ENCODE measurements at places on chromosomes 2 and 18.
A peak's percentile ranks its signal among the peaks of the same experiment; 100 is the strongest.

GRCh38 chr2:15731889-15732271 is 140.2 kb downstream of the DDX1 start:
- DNase-seq = no peak

DNA sequence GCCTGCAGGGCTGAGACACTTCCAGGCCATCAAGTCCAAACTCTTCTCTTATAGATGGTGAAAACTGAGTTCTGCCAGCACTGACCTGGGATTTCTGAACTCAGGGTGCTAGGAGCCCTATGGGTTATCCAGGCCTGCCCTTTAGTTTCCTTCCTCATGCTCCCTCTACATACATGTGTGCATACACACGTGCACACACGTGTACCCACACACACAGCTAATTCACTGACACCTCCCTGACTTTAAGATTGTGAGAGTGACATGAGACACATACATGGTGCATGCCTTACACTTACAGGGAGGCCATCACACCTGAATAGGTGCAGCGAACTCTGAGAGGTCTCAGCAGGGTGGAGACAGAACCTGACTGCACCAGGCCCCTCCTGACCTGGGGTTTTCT is 267.4 kb downstream of the CYP26B1 start:
- DNase-seq = no peak

DNA sequence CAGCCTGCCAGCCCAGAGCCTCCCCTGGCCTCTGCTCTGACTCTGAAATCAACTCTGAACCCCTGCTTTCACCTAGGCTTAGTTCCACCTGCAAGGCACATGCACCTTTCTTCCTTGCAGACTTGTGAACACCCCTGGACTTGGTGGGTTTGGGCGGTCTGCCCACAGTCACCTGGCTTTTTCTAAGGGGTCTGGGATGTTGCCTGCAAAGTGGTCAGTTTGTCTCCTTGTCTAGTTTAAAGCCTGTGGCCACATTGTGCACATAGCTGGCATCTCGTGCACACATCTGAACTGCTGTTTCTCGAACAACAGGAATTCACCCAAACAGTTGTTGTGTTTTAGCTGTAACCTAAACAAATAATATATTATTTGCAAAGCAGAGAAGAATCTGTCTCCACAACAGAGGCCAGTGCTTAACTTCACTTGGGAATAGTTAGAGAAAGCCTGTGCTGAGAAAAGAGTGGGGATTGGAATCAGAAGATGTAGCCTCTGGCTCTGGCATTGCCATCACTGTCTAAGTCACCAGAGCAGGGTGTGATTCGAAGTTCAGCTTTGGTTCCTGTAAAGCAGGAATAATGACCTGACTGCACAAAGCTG is 108.5 kb downstream of the TMEM18 start:
- DNase-seq = no peak

GRCh38 chr18:50981381-50981780 is 13.5 kb downstream of the ELAC1 start:
- no peak for DNase-seq

- DNase-seq = no peak
Measured at GRCh38 chr2:239265681-239266433, 135.0 kb downstream of the HDAC4 start.

- no peak for DNase-seq
Measured at GRCh38 chr2:239343946-239344856, 56.6 kb downstream of the HDAC4 start.

DNA sequence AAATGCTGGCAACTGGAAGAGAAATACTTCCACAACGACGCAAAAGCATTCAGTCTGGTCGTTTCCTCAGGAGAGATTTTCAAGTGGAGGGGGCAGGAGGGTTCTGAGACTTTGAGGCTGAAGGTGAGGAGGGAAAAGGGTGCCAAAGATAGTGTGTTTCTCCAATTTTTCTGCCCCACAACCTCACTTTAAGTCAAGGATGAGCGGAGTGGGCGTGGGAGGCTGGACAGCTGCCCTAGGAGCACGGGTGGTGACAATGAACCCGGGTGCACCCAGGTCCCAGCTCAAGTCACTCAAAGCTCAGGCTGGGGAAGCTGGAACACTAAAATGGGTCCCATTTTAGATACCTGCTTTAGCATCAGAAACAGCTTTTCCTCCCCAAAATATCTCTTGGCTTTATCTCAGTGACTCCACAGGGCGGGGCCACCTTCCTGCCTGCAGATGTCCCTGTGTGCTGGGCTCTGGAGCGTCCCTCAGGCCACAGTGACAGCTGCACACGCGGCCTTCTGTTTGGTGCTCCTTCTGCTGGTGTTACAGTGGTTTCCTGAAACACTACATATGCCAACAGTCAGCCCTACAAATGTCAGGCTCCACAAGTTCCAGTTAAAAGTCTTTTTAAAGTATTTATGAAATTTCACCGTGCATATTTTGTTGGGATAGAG is 1.4 kb upstream of the MBP start:
- DNase-seq = peak; percentile 34

GRCh38 chr18:64171576-64171975 is 22.7 kb upstream of the LINC00305 start:
- DNase-seq = no peak

- peak; percentile 49 for DNase-seq
Measured at GRCh38 chr2:37671009-37671815, at the start of gene CDC42EP3. Gene CDC42EP3, minus strand, starts transcription at chr2:37671642. Its CDS starts 25,055 bp downstream, at chr2:37646587.

DNA sequence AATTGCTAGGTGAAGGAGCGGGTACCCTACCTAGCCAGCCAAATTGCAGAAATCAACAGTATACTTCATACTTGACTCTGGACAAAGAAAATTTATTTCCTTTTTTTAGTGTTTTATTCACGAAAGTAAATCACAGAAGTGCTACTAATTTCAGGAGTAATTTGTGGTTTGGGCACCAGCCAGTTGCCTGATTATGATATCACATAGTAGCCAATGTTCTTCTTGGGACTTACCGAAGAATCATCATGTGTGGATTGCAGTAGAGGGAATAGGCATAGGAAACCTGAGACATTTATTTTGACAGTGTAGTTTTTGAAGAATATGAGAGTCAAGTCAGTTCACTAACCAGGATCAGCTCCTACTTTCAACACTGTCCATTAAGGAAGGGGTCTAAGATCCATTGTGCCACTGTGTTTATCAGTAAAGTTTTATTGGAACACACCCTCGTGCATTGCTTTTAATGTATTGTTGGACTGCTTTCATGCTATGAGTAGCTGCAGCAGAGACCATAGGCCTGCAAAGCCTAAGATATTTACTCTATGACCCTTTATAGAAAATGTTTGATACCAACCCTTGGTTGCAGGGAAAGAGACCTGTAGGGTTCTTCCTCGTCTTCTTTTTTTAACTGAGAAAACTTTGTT is 32.1 kb downstream of the TNFRSF11A start:
- no peak for DNase-seq

DNA sequence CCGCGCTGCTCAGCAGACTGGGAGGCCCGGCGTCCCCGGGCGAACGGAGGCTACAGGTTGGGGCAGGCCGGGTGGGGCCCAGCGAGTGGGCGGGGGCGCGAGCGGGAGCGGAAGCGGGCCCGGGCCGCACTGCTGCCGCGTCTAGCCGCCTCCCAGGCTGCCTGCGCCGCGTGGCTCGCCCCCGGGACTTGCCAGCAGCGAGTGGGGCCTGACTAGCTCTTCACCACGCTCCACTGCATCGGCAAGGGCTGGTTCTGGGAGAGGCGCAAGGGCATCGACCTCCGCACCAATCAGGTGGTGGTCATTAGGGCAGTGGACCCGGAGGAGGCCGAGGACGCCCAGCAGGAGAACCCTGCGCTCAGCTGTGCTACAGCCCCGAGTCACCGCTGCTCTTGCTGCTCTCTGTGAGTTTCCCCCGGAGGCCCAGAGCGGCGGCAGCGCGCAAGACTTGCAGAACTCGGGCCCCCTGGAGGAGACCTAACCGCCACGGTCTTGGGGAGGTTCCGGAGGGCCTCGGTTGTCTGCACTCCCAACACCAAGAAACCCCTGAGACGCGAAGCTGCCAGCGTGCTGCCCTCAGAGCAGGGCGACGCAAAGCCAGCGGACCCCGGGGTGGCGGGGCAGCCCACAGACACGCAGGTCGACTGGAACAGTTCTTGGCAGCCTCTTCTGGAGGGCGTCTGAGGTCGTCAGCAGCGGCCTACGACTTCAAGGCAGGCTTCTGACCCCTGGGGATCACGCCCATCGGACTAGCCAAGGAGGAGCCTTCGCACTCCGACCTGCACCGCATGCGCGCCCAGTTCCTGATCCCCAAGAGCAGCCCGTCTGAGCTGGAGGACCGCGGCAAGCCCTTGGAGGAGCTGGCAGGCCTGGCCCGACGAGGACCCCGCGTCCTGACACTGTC is 27.2 kb upstream of the PTPN2 start:
- no peak for DNase-seq

DNA sequence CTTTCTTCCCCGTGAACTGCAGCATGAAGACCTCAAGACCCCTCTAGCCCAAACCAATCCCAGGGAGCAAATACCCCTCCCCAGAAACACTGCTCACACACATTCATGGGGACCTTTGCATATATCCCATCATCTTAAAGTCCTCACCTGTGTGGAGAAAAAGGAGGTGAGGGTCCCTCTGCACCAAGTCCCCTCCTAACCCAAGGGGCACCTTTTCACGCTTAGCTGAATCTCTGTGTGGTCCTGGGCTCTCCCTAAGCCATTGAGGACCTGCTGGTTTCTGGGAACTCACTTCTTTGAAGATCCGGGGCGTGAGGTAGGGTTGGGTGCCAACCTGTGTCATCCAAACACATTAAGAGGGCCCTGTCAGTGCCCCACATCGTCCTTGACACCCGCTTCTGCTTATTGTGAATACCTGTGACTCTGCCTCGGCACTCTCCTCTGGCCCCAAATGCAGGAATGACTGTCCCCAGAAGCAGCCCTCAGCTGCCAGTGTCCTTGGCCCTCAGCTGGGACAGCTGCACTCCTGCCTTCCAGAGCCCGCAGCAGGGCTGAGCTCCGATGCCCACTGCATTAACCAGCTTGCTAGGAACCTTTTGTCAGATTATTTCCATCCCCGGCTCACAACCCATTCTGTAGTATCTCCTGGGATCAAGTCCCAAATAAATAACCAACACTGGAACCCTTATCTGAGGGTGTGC is 41.3 kb upstream of the ITM2C start:
- DNase-seq = no peak

- DNase-seq = no peak
Measured at GRCh38 chr2:45184606-45185005, 175.4 kb upstream of the SIX2 start.

DNA sequence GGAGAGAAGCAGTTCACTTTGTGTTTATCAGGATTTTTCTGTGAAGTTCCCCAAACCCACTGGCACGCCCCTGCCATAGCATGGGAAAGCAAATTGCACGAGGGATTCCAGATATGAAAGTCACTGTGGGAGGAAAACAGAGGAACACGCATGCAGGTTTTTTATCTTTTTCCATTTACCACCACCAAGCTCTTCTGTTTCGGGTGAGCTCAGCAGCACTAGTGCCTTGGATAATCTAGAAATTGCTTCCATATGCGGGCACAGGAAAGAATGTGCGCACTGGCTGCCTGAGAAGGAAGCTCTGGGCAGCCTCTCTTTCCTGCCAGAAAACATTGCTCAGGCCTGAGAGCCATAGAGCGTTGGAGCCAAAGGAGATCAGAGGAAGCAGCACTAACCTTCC is 65.9 kb upstream of the WIPF1 start:
- DNase-seq = no peak

GRCh38 chr2:211351987-211352386 is 795.6 kb downstream of the CPS1 start:
- DNase-seq = no peak

DNA sequence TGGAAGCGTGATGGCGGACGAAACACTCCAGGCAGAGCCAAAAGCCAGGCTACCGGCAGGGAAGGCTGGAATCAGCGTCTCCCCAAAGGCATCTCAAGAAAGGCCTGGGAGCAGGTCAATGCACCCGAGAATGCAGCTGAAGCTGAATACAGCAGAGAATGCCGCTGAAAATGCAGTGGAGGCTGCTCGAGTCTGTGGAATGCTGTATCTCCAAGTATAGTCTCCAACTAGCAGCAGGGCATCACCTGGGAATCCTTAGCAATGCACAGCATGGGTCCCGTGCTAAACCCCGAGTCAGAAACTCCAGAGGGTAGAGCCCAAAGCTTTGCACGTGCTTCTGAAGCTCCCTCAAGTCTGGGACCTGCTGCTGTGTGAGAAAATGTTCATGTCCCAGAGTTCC is 191.1 kb upstream of the ALKAL2 start:
- no peak for DNase-seq

GRCh38 chr18:13800505-13801259 is 23.3 kb upstream of the MC5R start:
- DNase-seq = peak; percentile 40

Data from mesothelial cell of epicardium (in vitro differentiated cells).